CMK (cell line): ENCODE measurements at places on chromosomes 6 and 20.

- DNase-seq = no peak
Observed at GRCh38 chr20:48720256-48720985, 107.4 kb downstream of the PREX1 start.

GRCh38 chr6:36196113-36196879, at the start of gene BRPF3:
TSS of gene BRPF3 (plus strand) at chr6:36196744. CDS start at chr6:36200323, 3,579 bp downstream.
- DNase-seq = peak; percentile 34

DNA sequence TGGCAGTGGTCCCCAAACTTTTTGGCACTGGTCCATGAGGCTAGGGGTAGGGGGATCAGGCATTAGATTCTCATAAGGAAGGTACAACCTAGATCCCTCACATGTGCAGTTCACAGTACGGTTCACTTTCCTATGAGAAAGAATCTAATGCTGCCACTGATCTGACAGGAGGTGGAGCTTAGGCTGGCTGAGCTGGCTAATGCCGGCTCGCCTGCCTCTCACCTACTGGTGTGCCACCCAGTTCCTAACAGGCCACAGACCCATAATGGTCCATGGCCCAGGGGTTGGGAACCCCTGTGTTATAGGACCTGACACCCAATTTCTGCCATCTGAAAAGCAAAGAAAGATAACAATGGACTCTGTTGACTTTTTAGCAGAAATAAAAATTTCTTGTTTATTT, 199.6 kb downstream of the GMPR start:
- DNase-seq = no peak

DNA sequence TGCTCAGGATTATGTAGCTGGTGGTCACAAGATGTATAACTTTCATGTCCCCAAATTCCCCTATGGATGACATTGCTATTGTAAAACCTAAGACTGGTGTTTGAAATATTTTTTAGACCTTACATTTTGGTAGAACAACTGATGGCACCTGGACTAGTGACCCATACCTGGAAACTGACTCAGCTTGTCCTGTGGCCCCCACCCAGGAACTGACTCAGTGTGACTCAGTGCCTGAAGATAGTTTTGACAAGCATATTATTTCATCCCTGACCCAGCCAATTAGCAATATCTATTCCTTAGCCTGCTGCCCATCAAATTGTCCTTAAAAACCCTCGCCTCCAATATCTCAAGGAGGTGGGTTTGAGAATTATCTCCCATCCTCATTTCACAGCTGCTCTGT, 90.9 kb upstream of the GRIK2 start:
- DNase-seq = no peak

GRCh38 chr6:24381476-24382219, 21.1 kb upstream of the MRS2 start:
- DNase-seq = no peak

DNA sequence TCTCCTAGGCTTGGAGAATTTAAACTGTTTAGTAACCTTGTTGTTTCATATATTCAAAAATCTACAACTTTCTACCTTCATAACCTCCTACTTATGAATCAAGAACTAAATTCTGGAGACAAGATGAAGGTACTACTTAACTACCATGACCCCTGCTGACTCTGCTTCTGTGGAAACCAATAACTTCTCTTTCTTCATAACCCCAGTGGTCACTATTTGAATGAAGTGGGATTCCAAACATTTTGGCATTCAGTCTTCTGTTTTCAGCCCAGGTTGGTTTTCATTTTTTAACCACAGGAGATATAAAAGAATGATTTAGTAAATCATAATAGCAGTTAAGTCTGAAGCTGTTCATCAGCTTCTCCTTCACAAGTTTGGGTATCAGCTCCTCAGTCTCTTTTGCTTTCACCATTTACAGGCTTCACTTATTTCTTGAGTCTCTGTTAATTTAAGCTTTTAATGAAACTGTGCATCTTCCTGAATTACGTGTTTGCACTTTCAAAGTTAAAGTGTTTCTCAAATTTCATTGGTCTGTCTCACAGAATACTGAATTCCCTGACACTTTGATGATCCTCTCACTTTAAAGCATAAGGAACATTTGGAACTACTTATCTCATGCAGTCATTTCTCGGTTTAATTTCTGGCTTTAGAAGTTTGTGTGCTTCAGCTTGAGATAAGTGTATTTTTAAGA, 9.5 kb downstream of the SENP6 start:
- no peak for DNase-seq

- DNase-seq = no peak
Observed at GRCh38 chr6:18380158-18380836, 6.9 kb upstream of the RNF144B start.

DNA sequence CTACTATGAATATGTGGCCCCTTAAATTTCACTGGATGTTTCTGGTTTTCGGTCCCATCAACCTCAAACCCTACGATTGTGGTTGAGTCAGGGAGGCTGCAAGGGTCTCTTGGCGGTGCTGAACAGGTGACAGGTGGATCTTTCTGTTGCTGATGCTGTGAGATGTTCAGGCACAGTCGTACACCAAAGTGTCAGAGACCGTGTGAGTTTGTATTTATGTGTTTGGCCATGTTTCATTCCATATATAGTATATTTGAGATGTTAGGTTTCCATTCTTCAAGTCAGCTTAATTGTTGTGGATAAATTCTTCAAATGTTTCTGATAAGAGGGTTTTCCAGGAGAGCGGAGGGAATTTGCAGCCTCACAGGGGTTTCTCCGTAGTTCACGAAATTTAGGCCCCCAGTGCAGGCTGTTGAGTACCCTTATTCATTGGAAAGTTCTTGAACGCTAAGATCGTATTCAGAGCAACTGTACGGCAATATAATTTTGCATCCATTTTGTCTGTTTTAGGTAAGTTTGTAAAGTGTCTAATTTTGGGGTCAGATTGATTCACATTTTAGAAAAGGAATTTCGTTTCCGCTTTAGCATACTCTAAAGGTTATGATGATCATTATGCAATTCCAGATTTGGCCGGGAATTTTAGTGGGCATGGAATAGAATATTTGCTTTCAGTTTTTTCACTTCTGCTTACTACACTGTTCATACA, 1.2 kb downstream of the TAB2 start:
- DNase-seq = no peak

DNA sequence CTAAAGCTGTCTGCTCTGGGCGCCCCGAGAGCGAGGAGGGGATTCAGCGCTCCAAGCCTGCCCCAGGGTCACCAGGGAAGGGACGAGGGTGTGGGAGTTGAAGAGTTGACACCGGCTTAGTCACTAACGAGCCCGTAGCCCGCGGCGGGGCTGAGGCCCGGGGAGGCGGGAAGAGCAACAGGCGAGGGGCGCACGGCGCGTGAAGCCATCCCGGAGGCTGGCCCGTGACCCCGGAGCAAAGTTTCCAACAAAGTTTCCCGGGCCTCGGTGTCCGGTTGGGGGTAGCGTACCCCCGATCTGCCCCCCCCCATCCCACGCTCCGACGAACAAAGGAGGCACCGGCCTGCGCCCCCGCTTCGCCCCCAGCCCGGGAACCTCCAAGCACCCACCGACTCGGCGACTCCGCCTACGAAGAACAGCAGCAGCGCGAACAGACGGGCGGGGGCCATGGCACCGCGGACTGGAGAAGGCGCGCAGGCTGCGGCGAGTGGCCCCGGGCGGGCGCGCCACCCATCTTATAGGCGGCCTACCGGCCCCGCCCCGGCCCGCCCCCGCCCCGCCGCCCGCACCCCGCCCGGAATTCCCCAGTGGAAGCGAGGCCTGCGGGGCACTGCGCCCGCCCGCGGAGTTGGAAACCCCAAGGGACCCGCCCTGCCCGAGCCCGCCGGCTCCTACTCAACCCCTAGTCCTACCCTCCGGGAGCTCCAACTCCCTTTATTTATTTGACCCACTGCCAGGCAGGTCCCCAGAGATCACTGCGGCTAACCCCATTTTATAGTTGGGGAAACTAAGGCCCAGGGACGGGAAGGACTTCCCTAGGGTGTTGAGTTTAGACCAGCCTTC, at the start of gene SDC4:
Gene SDC4, minus strand, starts transcription at position 489 of the 843 bp plus-strand sequence. Its CDS starts 40 bp downstream, at position 449.
- no peak for DNase-seq

GRCh38 chr6:66940003-66940402, 1233.0 kb upstream of the EYS start:
- DNase-seq = no peak

GRCh38 chr20:24962510-24962909, 13.4 kb downstream of the CST7 start:
- no peak for DNase-seq

DNA sequence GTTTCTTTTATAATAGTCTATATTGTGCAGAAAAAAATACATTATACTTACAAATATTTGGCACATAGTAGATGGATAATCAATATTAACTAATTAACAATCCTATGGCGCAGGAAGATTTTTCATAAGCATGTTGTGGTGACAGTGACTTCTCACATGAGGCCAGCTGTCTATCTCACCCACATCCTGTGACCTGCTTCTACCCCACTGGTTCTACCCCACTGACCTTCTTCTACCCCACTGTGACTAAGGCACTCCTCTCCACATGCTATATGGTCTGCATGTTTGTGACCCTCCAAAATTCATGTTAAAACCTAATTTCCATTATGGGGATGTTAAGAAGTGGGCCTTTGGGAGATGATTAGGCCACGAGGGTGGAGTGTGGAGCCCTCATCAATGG, 394.8 kb upstream of the AGPAT4 start:
- DNase-seq = no peak

GRCh38 chr6:159943968-159944598, 24.8 kb upstream of the IGF2R start:
- DNase-seq = no peak

- no peak for DNase-seq
Observed at GRCh38 chr6:51908243-51908642, 179.2 kb downstream of the PKHD1 start.

GRCh38 chr6:14791526-14791925, 454.3 kb upstream of the JARID2 start:
- no peak for DNase-seq

DNA sequence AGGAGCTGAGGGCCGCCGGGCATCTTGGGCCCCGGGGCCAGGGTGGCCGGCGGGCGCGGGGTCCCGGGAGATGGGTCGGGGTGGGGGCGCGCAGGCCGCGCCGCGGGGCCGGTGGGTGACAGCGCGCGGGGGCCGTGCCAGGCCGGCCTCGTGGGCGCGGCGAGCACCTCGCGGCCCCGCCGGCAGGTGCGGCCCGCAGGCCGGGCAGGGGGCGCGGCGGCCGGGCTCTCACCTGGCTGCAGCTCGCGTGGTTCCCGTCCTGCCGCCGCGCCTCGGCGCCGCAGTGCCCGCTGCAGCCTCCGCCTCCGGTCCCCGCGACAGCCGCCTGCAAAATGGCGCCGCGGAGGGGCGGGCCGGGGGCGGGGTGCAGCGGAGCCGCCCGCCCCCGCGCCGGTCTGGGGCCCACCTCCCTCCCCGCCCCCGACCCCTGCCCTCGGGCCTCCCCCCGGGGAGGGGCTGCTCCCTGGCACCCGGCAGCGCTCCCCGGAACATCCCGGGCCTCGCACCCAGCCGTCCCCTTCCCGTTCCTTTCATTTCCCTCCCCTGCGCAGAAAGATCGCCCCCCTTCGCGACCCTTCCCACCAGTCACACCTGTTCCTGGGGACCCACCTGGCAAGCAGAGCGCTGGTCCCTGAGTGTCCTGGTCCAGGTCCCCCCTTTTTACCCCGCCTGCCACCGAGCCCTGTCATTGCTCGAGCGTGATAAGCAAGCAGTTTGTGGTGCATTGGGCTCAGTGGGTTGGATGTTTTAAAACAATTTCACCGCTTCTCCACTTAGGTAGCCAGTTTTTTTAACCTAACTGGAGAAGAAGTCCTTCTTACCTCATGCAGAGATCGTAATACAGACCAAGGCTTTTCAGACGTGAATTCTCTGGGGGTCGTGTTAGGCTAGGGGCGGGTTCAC, at the start of gene SLC23A2:
Gene SLC23A2, minus strand, starts transcription at position 337 of the 903 bp plus-strand sequence. CDS start 68,948 bp downstream, outside the sequence.
- DNase-seq = peak; percentile 35

DNA sequence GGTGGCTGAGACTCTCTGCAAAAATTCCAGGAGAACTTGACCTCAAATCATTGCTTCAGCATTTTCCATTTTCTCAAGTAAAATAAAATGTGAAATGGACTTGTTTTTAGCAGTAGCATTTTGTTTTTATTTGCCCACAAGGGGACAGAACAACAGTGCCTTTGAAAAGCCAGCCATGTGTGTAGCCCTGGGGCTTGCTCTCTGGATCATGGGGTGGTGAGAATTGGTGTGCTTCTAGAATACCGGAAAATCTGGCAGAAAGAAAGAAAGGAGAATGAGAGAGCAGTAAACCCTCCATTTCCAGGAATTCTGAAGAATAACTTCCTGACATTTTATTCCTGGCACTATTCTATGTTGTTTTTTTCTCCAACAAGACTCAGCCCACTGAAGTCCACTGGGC, 254.7 kb upstream of the MOCS1 start:
- DNase-seq = no peak

GRCh38 chr20:38804682-38805501, 605 bp upstream of the PPP1R16B start:
- DNase-seq = peak; percentile 66

DNA sequence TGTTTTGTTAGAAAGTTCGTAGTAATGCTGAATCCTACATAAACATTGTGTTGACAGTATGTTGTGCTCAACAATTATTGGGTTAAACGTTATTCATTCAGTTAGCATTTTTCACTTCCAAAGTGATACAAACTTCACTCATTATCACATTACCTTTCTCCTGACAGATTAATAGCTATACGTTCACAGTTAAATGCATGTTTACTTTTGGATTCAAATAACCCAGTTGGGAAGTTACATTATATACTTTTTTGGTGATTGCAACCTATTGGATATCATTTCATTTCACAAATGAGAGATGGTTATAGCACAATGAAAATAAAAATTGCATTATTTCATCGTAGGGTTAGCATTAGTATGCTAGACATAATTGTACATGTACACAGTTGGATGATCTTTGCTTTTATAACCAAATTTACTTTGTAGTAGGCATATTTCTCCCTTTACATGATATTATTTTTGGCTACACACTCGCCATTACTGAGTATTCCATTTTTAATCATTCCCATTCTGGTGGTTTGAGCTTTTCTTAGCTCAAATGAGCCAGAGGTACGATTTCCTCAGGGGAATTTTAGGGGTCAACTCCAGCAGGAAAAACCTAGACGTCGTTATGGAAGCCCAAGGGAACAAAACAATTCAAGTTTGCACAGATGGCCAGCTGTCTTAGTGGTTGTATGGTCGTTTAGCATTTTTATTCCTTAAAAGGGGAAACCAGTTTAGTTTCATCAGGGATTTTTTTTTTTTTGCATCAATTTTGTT, 2.1 kb upstream of the HIVEP1 start:
- DNase-seq = no peak

DNA sequence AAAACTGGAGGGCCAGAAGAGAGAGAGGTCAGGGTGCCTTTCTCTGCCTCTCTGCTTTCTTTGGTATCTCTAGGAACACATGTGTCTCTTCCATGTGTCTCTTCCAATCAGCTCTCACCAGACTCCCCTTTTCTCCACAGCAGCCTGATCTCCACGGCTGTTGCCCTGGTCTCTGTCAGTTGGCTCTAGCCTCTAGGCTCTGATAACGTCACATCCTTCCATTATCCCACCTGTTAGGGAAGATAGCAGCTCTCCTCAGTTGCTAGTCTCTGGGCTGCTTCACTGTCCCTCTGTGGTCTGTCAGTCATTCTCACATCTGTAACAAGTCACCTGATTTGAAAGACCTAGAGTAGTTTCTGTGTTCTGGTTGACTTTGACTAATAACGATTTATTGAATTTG, 80.2 kb downstream of the PLCB4 start:
- peak; percentile 99 for DNase-seq

- peak; percentile 76 for DNase-seq
Observed at GRCh38 chr6:28816909-28817807, 106.6 kb downstream of the TRIM27 start.
